Thymus (tissue), 14 donors: ENCODE measurements at places on chromosomes 7 and 10. TPM values are rescaled to one million over a fixed set of nuclear protein-coding genes. Genes with fewer than 3 reads are reported as not detected.

INA gene
- polyA plus RNA-seq: 0.98 TPM

CRYGN gene
- polyA plus RNA-seq: 0.34 TPM

STN1 gene
- polyA plus RNA-seq: 25.0 TPM

HOXA3 gene
- polyA plus RNA-seq: 5.5 TPM

ACHE gene
- 7.9 TPM for polyA plus RNA-seq

GSTO2 gene
- 16.1 TPM for polyA plus RNA-seq

SLC26A3 gene
- 0.11 TPM for polyA plus RNA-seq

HOXA1 gene
- polyA plus RNA-seq: 0.71 TPM
